ENCODE measurements at places on chromosomes 4 and X.

- H3K27me3 ChIP-seq: peaks cover 8% of the 10 kb centered on the region
- H3K4me1 ChIP-seq: no peaks in the 10 kb centered on the region
- no peak overlapping the region for H3K27ac ChIP-seq
- no peak overlapping the region for H3K4me3 ChIP-seq
- no peaks in the 10 kb centered on the region for H3K36me3 ChIP-seq
- DNase-seq: peak; percentile 9
Measured at GRCh38 chr4:36399762-36400353, 118.4 kb downstream of the DTHD1 start.

DNA sequence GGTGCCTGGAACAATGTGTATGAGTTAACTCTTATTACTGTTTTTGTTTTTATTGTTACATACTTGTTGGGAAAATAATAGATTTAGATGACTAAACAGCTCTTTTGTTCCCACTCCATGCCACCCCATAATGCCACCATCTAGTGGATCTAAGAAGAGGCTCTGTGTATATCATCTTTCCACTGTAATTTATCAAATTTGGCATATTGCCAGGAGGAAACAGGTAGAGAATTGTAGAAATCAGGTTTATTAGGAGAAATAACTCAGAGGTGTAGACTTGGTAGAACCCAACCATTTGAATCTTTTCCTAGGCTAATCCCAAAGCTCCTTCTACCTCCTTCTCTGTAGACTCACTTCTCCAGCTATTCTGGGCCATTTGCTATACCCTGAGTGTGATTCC lies 150.6 kb downstream of the GATB start:
- no peaks in the 10 kb centered on the region for H3K36me3 ChIP-seq
- H3K4me1 ChIP-seq: peaks cover 12% of the 10 kb centered on the region
- no peak overlapping the region for H3K27ac ChIP-seq
- H3K27me3 ChIP-seq: peaks cover 4% of the 10 kb centered on the region
- DNase-seq: no peak

- H3K27me3 ChIP-seq: no peaks in the 10 kb centered on the region
- H3K36me3 ChIP-seq: no peaks in the 10 kb centered on the region
- peaks cover 6% of the 10 kb centered on the region for H3K4me1 ChIP-seq
- H3K4me3 ChIP-seq: no peak overlapping the region
Measured at GRCh38 chr4:176833400-176834175, 40.9 kb upstream of the VEGFC start.

DNA sequence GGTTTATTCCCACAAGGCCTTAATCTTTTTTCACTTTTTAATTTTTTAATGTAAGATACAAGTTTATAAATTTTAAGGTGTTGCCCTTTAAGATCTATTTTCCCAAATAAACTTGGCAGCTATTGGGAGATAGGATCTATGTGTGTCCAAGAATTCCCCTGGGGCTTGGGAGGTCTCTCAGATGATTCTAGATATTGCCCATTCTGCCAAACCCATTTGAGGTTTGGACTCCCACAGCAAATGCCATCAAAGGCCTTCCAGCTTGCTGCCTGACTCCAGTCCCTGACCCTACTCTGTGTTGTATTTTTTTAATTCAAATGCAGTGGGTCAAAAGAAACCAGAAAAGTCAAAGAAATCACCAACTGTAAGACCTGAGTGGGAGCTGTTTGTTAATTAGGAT lies 120.0 kb upstream of the CHRDL1 start:
- no peak for DNase-seq
- peaks cover 8% of the 10 kb centered on the region for H3K4me1 ChIP-seq
- H3K27ac ChIP-seq: no peak overlapping the region
- H3K27me3 ChIP-seq: peaks cover 10% of the 10 kb centered on the region

DNA sequence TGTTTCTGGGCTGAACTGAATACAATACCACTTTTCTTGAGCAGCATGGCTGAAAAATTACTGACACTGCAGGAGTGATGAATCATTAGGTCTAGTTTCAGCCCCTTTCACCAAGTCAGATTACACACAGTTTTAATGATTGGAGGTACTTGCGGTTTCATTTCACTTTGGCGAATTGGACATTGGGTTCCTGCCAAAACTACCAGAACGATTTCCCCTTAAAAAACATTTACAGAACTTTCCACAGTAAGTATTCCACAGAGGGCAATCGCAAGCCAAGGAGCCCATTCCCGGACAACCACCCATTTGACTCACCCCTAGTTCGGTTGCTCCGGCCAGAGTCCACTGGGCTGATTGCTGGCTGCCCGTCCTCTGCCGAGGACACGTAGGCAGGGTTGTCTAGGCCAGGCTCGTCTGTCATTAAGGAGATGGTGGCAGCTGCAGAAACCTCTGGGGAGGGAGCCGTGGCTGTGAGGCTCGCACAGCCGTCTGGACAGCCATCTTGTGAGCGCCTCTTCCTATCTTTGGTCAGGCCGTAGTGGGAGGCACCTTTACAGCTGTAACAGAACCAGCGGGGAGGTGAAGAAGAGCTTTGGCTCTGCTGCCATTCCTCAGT lies 83.5 kb downstream of the LNX1 start:
- H3K4me3 ChIP-seq: no peak overlapping the region
- H3K27ac ChIP-seq: no peak overlapping the region
- DNase-seq: no peak
- peaks cover 6% of the 10 kb centered on the region for H3K4me1 ChIP-seq
- no peaks in the 10 kb centered on the region for H3K36me3 ChIP-seq
- peaks cover 5% of the 10 kb centered on the region for H3K27me3 ChIP-seq

DNA sequence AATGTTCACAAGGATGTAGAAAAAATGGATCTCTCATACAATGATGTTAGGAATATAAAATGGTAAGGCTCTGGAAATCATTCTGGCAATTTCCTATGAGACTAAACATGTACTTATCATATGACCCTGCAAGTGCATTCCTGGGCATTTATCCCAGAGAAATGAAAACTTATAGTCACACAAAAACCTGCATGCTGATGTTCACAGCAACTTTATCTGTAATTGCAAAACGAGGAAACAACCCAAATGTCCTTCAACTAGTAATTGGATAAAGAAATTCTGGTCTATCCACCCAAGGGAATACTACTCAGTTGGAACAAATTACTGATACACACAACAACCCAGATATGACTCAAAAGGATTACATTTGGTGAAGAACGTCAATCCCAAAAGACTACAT lies 14.5 kb downstream of the ZCCHC18 start:
- H3K27me3 ChIP-seq: no peaks in the 10 kb centered on the region
- DNase-seq: no peak
- no peaks in the 10 kb centered on the region for H3K4me1 ChIP-seq
- no peak overlapping the region for H3K4me3 ChIP-seq

DNA sequence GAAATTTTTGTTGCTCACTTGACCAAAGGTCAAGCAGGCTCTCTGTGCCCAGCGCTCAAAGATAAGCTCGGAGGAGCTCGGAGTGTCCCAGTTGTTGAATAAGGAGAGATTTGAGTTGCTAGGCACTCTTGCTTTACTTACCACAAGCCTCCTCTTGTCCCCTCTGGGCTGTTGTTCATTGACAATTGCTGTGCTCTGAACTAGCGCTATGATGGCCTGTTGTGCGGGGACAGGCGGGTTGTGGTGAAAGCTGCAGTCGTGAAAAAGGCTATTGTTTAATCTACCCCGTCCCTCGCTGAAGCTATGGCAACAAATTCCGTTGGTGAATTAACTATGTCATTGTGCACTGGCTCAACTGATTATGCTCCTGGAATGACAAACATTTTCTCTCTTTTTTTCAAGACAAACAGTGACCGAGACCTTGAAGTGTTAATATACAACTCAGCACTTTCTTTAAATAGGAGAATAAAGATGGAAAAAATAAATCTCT lies 21.0 kb upstream of the POLA1 start:
- no peak overlapping the region for H3K4me3 ChIP-seq
- H3K27me3 ChIP-seq: peaks cover 5% of the 10 kb centered on the region
- no peak for DNase-seq
- H3K36me3 ChIP-seq: no peaks in the 10 kb centered on the region
- peaks cover 5% of the 10 kb centered on the region for H3K4me1 ChIP-seq

- no peak for DNase-seq
- H3K4me3 ChIP-seq: no peak overlapping the region
- no peak overlapping the region for H3K27ac ChIP-seq
Measured at GRCh38 chrX:11575332-11575731, 90.4 kb downstream of the ARHGAP6 start.

DNA sequence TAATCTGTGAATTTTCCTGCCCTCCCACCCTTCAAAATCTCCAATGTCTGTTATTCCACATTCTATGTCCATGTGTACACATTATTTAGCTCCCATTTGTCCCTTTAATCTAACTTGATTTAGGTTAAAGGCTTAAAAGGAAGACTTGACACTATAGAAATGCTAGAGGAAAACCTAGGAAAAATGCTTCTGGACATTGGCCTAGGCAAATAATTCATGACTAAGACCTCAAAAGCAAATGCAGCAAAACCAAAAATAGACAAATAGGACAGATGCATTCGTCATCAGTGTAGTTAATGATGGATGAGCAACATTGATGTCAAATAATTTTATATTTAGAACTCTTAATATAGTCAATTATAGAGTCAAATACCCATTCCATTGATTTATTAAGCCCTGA lies 36.9 kb downstream of the INTU start:
- no peaks in the 10 kb centered on the region for H3K4me1 ChIP-seq
- H3K36me3 ChIP-seq: peaks cover 37% of the 10 kb centered on the region
- H3K27me3 ChIP-seq: no peaks in the 10 kb centered on the region
- H3K4me3 ChIP-seq: no peak overlapping the region
- H3K27ac ChIP-seq: no peak overlapping the region

- peak overlapping the region; percentile 81 for H3K27ac ChIP-seq
- peaks cover 30% of the 10 kb centered on the region for H3K36me3 ChIP-seq
Measured at GRCh38 chr4:140019619-140020347, 134.2 kb downstream of the MAML3 start.

- H3K36me3 ChIP-seq: no peaks in the 10 kb centered on the region
- peaks cover 67% of the 10 kb centered on the region for H3K4me1 ChIP-seq
- H3K27me3 ChIP-seq: no peaks in the 10 kb centered on the region
- peak overlapping the region; percentile 55 for H3K27ac ChIP-seq
Measured at GRCh38 chr4:48340276-48340964, 909 bp upstream of the SLAIN2 start.

DNA sequence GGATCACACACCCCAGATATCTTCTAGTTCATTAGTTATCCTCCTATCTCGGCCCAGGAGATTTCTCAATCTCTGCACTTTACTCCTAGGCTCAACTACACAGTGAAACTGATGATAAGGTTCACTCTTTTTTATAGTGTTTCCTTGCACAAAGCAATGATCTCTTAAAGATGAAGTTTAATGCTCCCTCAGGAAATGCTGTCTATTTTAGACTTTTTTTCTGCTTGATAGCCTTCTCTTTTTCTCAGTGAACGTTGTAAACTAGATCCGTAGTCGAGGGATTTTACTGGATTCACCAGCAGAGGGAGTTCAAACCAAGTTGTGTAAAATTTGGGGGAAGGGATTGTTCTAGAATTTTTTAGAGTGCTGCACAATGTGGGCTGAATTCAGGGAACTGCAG lies 269.6 kb downstream of the GBA3 start:
- H3K27me3 ChIP-seq: no peaks in the 10 kb centered on the region
- peak; percentile 5 for DNase-seq
- no peaks in the 10 kb centered on the region for H3K36me3 ChIP-seq
- no peaks in the 10 kb centered on the region for H3K4me1 ChIP-seq
- no peak overlapping the region for H3K4me3 ChIP-seq
- H3K27ac ChIP-seq: no peak overlapping the region

DNA sequence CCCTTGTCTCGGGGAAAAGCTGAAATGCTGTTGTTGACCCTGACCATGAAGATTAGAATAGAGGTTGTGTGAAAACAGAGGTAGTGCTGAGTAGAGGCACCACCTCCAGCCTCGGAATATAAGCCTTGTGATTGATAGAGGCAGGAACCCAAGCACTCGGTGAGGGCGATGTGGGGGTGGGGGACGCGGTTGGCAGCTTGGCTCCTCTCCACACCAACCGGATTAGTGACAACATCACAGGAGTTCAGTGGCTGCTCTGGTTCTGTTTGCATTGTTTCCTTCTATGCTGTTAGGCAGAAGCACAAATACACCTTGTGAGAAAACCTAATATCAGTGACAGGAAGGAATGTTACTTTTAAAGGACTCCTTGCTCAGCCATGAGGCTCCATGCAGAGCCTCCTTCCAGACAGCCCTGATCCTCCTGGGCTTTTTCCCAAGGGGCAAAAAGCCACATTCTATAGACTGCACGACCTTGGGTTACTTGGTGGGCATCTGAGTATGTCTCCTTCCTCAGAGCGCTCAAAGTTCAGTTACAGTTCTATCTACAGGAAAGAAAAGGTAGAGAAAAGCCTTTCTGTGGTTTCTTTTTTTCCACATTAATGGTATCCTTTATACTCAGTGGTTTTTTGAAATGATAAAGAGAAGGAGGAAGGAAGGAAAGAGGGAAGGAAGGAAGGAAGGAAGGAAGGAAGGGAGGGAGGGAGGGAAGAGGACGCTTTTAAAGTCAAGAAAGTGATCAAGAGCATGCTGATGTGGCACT lies 150.4 kb upstream of the NOCT start:
- H3K4me1 ChIP-seq: peaks cover 58% of the 10 kb centered on the region
- H3K36me3 ChIP-seq: no peaks in the 10 kb centered on the region
- no peak for DNase-seq
- H3K27me3 ChIP-seq: peaks cover 4% of the 10 kb centered on the region

DNA sequence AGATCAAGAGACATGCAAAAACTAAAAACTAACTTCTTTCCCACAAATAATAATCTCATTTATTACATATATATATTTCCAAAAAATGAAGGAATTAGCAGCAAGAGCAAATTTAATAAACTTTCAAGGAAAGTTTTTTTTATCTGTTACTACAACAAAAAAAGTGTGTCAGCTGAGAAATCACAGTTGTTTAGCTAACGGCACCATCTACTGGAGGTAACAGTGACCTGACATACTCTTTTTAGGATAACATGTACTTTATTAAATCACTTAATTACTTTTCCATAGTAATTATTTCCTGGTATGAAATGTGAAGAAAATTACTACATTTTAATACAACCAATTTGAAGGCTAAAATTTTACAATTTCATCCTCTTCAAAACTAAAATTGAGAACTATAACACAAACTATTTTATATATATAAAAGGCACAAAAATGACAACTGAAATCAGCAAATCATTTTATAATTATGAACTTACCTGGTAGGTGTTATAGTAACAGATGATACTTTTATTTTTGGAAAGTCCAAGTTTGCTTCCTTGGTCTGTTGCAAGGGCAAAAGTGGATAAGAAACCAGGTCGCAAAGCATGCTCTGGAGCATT lies 9.1 kb downstream of the LAMTOR3 start:
- no peaks in the 10 kb centered on the region for H3K27me3 ChIP-seq
- no peak overlapping the region for H3K4me3 ChIP-seq
- no peak overlapping the region for H3K27ac ChIP-seq
- H3K4me1 ChIP-seq: no peaks in the 10 kb centered on the region

DNA sequence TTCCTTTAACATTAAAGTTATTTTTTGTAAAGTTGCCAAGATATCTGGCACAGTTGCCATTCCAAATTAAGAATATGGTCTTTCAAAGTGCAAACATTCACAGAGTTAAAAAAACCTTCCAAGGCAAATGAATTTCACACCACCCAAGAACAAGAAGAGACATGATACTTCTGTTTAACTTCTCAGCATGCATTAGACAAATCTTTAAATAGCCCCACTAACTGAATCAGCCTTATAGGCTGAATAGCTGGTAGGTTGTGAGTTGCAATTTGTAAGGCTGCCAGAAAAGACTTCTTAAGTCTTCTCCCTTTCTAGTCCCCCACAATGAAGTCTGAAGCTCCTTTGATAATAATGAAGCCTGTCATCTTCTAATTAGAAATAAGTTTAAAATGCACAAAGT lies 95.6 kb downstream of the MAPK10 start:
- H3K36me3 ChIP-seq: no peaks in the 10 kb centered on the region
- no peaks in the 10 kb centered on the region for H3K27me3 ChIP-seq
- no peak overlapping the region for H3K27ac ChIP-seq
- no peaks in the 10 kb centered on the region for H3K4me1 ChIP-seq
- no peak overlapping the region for H3K4me3 ChIP-seq

GRCh38 chr4:37597034-37597433 lies 89.1 kb downstream of the RELL1 start:
- no peak overlapping the region for H3K4me3 ChIP-seq
- no peak for DNase-seq
- H3K36me3 ChIP-seq: no peaks in the 10 kb centered on the region
- peaks cover 2% of the 10 kb centered on the region for H3K4me1 ChIP-seq
- H3K27me3 ChIP-seq: no peaks in the 10 kb centered on the region
- no peak overlapping the region for H3K27ac ChIP-seq

Data from nephron progenitor cell (in vitro differentiated cells).